ENCODE measurements at places on chromosomes 7 and 10.

GRCh38 chr7:142939226-142939910, at the start of gene LLCFC1:
Gene LLCFC1 (plus strand): TSS chr7:142939484. CDS start chr7:142939622, 138 bp downstream.
- DNase-seq, result no peak

DNA sequence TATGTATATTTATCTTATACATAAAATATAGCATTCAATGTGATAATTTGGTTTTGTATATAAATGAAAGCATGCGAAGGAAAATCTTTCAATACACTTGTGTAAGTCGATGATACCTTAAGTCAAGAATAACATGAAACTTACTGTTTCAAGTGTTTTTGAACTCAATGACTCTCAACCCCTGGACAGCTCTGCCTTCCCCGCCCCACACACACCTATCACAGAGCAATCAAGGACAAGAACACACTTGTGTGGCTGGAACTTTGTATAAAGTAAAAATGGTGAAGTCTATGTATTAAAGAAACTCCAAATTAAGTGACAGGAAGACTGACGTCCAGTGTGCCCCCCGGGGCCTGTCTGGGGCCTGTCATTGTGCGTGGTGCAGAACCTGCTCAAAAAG, 478.6 kb upstream of the AKR1E2 start:
- DNase-seq, result no peak

- no peak for DNase-seq
Observed at GRCh38 chr10:70323697-70324338, 40.0 kb upstream of the NPFFR1 start.

DNA sequence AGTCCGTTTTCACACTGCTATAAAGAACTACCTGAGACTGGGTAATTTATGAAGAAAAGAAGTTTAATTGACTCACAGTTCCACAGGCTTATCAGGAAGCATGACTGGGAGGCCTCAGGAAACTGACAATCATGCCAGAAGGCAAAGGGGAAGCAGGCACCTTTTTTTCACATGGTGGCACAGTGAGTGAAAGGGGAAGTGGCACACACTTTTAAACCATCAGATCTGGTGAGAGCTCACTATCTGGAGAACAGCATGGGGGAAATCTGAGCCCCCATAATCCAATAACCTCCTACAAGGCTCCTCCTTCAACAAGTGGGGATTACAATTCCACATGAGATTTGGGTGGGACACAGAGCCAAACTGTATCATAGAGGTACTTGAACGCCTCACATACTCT, 30.0 kb downstream of the AGR3 start:
- no peak for DNase-seq

GRCh38 chr10:2910656-2911055, 156.7 kb upstream of the PFKP start:
- no peak for DNase-seq

- DNase-seq, result no peak
Observed at GRCh38 chr10:79090134-79090803, 21.5 kb downstream of the ZMIZ1 start.

GRCh38 chr10:100103581-100103980, 21.9 kb upstream of the CPN1 start:
- DNase-seq, result peak; percentile 6

- peak; percentile 61 for DNase-seq
Observed at GRCh38 chr7:116218051-116218645, 7.8 kb downstream of the TES start.

GRCh38 chr7:55538538-55538937, 33.8 kb downstream of the VOPP1 start:
- DNase-seq, result peak; percentile 82

DNA sequence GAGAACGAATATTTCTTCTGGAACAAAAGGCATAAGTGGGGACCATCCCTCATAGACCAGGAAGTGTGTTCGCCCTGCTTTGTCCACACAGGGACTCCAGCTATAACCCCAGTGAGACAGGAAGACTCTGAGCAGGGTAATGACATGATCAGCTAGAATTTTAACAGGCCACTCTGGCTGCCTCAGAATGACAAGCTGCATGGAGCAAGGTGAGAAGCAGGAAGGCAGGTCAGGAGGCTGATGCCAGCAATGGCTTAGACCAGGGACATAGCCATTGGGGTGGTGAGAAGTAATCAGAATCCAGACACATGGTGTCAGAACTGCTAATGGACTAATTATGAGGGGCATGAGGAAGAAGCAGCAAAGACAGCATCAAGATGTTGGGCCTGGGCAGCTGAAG, 264.6 kb downstream of the GRID1 start:
- no peak for DNase-seq

DNA sequence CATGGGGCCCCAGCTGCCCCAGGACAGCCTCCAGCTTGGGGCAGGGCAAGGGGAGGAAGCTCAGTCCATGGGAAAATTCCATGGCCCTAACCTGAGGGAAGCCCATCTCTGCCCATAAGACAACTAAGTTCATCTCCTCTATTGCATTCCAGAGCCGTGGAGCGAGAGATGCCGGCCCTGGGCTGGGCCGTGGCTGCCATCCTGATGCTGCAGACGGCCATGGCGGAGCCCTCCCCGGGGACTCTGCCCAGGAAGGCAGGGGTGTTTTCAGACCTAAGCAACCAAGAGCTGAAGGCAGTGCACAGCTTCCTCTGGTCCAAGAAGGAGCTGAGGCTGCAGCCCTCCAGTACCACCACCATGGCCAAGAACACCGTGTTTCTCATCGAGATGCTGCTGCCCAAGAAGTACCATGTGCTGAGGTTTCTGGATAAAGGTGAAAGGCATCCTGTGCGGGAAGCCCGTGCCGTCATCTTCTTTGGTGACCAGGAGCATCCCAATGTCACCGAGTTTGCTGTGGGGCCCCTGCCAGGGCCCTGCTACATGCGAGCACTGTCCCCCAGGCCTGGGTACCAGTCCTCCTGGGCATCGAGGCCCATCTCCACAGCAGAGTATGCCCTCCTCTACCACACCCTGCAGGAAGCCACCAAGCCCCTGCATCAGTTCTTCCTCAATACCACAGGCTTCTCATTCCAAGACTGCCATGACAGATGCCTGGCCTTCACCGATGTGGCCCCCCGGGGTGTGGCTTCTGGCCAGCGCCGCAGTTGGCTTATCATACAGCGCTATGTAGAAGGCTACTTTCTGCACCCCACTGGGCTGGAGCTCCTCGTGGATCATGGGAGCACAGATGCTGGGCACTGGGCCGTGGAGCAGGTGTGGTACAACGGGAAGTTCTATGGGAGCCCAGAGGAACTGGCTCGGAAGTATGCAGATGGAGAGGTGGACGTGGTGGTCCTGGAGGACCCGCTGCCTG, 4.3 kb downstream of the AOC1 start:
- DNase-seq, result no peak

DNA sequence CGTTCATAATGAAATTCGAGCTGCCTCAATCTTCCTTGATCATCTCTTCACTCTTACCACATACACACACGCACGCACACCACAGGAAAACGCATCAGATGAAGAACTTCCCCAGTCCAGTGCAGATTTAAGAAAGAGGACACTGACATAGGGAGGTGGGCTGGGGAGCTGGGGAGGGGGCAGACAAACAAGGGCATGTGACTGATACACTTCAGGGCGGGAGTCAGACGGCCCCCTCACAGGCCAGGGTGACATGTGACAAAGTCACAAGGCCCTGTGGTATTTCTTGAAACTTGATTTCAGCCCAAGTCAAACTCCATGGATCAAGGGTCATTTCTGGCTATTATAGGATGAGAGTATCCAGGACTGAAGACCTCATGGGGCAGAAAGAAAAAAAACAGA, 82.6 kb downstream of the KCNMA1 start:
- no peak for DNase-seq

- DNase-seq, result no peak
Observed at GRCh38 chr7:5063698-5064097, 18.0 kb downstream of the RBAK start.

DNA sequence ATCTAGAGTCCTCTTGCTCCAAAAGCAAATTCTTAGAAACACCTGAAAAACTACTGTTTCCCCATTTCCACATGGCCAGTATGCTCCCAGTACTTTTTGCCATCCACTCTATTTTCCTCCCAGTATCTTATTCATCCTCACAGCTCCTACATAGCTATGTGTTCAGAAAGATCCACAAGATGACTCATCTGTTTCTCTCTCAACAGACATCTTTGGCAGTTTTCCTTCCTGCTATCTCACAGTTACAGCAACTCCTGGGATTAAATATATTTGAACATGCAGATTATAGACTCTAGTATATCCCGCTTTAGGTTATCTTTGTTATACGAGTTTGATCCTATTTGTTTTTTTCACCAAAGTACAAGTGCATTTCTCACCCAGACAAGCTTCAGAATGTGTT, 675.6 kb upstream of the POT1 start:
- DNase-seq, result no peak

GRCh38 chr10:72692994-72693781, 1.2 kb downstream of the MCU start:
- no peak for DNase-seq

GRCh38 chr10:128710098-128710797, 584.0 kb upstream of the MKI67 start:
- DNase-seq, result no peak

- no peak for DNase-seq
Observed at GRCh38 chr7:54864663-54865062, 105.7 kb upstream of the SEC61G start.

DNA sequence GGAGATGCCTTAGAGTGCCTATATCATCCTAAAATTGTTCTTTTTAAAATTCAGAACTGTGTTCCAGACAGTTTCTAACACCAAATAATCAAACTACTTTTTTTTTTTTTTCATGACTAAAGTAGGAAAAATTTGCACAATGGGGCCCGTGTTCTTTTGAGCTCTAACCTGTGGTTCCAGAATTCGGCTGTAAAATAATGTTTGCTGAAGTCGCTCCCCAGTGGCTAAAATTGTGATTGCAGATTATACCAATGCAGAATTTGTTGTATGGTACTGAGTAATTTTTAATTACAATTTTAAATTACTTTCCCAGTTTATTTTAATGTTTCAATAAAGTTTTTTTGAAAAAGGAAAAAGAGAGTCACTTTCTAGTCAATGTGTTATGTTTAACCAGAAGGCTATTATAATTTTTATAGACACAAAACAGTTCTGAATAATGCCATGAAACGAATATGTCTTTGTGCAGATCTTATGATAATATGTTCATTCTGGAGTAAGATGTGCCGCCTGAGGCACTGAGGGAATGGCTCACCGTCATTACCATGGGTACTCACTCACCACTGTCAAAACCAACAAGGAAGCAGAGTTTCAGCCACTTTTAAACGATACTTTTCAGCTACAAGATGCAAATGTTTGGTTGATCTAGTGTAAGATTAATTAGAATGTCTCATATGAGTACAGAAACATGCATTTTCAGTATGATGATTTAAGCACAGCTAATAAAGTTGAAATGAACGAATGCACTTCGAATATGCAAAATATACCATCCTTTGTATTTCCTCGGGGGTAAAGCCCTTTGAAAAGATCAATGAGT, 173.6 kb downstream of the PRKCQ start:
- no peak for DNase-seq

GRCh38 chr10:101709359-101710058, 14.5 kb upstream of the FBXW4 start:
- no peak for DNase-seq

Measured in skeletal muscle cell (primary cell).